ENCODE measurements at places on chromosomes 6 and 20.

- no peak for DNase-seq
These were observed 256.0 kb downstream of the LY86 start for GRCh38 chr6:6844530-6844929.

- no peak for DNase-seq
These were observed 299.5 kb downstream of the ADGB start for GRCh38 chr6:146898069-146898887.

DNA sequence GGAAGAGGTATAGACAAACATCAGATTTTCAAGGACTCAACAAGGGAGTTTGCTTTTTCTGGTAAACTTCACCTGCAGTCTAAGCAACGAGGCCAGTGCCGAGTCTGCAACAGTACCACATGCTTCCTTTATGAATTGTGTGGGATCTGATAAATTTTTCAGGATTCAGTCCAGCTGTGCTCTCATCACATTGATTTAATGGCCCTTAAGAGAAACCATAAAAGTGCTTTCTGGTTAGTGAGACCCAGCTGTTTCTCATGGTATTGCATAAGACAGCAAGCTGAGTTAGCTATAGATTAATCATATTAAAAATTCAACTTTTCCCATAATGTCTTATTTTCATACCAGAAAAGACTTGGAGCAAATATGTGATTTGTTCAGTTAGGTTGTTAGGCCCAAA lies 291.4 kb downstream of the CENPW start:
- DNase-seq, result no peak

DNA sequence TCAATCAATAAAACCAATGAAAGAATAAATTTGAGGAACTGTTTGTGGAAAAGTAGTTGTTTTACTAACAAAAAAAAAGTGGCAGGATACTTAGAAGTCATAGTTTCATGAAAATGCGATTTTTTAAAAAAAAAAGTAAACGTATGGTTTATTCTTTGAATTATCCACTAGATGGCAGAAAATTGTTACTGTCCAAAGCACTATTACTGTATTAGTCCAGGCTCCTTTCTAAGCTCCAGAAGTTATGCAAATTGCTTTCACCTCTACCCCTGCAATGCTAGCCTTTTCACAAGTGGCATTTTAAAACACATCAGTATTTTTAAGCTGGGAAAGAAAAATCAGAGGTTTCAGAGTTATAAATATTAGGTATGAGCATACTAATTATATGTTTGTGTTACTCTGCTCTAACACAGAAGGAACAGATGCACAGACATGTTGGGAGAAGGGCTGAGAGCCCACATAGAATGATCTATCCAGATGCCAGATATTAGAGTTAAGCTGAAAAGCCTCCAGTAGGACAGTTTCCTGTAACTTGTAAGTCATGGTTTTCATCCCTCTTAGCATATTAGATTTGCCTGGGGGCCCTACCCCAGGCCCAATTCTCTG lies 63.9 kb downstream of the FHL5 start:
- DNase-seq, result no peak

- no peak for DNase-seq
These were observed 66.2 kb upstream of the RREB1 start for GRCh38 chr6:7041511-7042026.

- DNase-seq, result no peak
These were observed 21.5 kb downstream of the PKIB start for GRCh38 chr6:122631571-122632249.

Data from H54 (cell line).